ENCODE measurements at places on chromosomes 6 and 20. TPM values are rescaled to one million over a fixed set of nuclear protein-coding genes. Genes with fewer than 3 reads are reported as not detected.

- no peaks in the 10 kb centered on the region for H3K36me3 ChIP-seq
- no peak overlapping the region for H3K4me3 ChIP-seq
- no peaks in the 10 kb centered on the region for H3K4me1 ChIP-seq
Measured at GRCh38 chr20:2418388-2418787, 37.7 kb downstream of the TGM6 start.

GRCh38 chr6:166866839-166867637 is 89.3 kb downstream of the RNASET2 start:
- H3K4me1 ChIP-seq, result peaks cover 4% of the 10 kb centered on the region
- H3K4me3 ChIP-seq, result no peak overlapping the region
- H3K27me3 ChIP-seq, result peaks cover 26% of the 10 kb centered on the region
- H3K36me3 ChIP-seq, result no peaks in the 10 kb centered on the region
- no peak for DNase-seq

DNA sequence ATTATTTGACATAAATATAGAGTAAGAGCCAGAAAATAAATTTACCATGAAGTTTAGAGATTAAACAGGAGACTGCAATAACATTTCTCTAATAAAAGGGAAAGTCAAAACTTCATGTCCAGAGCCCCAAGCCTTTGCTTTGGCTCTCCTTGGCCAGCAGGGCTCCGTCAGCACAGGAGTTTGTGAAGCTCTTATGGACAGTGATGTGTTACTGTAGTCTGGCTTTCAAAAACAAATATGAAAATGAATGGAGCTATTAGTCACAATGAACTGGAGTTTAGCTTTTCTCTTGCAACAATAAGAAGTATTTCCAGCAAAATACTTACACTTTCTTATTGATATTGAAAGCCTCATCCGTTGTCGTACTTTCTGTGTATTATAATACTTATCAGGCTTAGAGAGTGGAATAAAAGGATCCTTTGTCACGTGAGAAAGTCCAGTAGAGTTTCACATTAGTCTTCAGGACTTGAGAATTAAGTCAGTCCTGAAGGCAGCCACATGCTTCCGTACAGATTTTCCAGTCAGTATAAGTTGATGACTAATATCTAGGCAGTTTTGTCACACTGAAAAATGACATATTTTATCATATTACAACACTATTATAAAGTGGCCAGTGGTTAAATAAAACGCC is 117.0 kb upstream of the PRL start:
- H3K36me3 ChIP-seq, result peaks cover 2% of the 10 kb centered on the region
- H3K4me1 ChIP-seq, result no peaks in the 10 kb centered on the region
- no peaks in the 10 kb centered on the region for H3K27me3 ChIP-seq

The TNFRSF21 gene
- total RNA-seq, result 96.7 TPM

DNA sequence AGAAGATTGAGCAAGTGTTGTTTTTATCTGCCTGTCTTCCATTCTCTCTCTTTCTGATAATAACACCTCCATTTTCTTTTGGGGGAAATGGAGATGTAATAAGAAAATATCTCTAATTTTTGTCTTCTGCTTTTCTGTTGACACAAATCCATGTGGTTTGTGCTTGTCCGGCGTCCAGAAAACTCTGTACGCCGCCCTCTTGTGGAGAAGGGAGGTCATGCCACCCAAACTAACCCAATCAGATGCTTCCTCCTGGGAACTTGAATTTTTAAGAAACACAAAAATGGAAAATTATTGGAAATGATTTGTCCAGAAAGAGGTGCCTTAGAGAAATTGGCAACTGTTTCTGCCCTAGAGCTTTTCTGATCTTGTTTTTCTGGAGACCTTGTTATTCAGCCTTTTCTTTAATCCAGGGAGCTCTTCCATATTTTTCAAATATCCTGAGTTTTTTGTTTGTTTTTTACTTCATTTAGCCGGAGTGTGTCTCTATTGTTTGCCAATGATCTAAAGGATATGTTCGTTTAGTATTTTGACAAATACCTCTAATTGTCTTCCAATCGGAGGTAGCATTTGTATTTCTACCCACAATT is 17.8 kb upstream of the FNDC1 start:
- no peaks in the 10 kb centered on the region for H3K36me3 ChIP-seq
- no peak for DNase-seq
- H3K4me1 ChIP-seq, result no peaks in the 10 kb centered on the region
- H3K27ac ChIP-seq, result no peak overlapping the region
- H3K27me3 ChIP-seq, result peaks cover 28% of the 10 kb centered on the region
- H3K4me3 ChIP-seq, result no peak overlapping the region

- H3K27ac ChIP-seq, result no peak overlapping the region
- H3K36me3 ChIP-seq, result no peaks in the 10 kb centered on the region
- DNase-seq, result no peak
- peaks cover 20% of the 10 kb centered on the region for H3K27me3 ChIP-seq
Measured at GRCh38 chr20:4763723-4764510, 42.2 kb downstream of the PRND start.

DNA sequence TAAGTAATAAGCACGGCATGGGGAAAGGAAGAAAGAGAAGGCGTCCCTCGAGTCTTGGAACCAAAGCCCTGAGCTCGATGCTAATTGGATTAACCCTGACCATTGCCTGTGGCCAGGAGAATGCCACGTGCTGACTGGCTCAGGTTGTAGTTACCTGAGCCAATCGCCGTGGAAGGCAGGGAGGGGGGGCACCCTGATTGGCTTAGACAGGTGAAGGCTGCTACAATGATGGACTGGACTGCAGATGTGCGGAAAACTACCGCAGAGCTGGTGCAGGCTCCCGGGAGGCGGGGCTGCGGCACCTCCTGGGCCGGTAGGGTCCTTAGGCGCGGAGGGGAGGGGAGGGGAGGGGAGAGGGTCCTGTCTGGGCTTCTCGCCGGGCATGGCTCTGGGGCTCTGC is 121.3 kb downstream of the TFAP2C start:
- peaks cover 11% of the 10 kb centered on the region for H3K27me3 ChIP-seq
- H3K27ac ChIP-seq, result peak overlapping the region; percentile 85
- no peaks in the 10 kb centered on the region for H3K36me3 ChIP-seq
- H3K4me3 ChIP-seq, result peak overlapping the region; percentile 44
- H3K4me1 ChIP-seq, result peaks cover 26% of the 10 kb centered on the region

DNA sequence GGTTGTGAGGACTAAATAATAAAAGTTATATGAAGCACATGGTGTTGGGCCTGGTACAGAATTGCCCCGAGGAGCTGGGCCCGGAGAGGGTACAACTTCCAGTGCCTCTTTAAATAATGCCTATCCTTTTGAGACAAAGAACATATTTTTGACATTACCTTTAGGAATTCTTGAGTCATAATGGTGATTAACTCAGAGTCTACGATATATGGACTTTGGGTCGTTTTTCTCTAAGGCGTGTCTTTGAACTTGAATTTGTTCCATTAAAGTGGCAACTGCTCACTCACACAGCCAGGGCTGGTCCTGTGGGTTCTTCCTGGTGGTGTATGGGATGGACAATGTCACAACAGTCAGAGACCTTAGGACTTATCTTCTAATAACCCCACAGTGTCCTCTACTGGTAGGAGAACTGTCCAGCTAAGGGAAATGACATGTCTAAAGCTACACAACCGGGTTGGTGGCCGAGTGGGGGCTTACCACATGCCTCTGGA is 106.5 kb downstream of the CDC5L start:
- DNase-seq, result no peak
- no peak overlapping the region for H3K4me3 ChIP-seq
- H3K27ac ChIP-seq, result no peak overlapping the region

GRCh38 chr20:4956200-4956810 is 45.0 kb downstream of the SLC23A2 start:
- H3K4me1 ChIP-seq, result peaks cover 14% of the 10 kb centered on the region
- H3K27ac ChIP-seq, result no peak overlapping the region
- no peak for DNase-seq
- H3K36me3 ChIP-seq, result peaks cover under 1% of the 10 kb centered on the region
- no peaks in the 10 kb centered on the region for H3K27me3 ChIP-seq

The TSBP1 gene
- not detected for total RNA-seq

- no peaks in the 10 kb centered on the region for H3K27me3 ChIP-seq
- peak overlapping the region; percentile 34 for H3K4me3 ChIP-seq
- peak overlapping the region; percentile 15 for H3K27ac ChIP-seq
- peaks cover 9% of the 10 kb centered on the region for H3K4me1 ChIP-seq
- H3K36me3 ChIP-seq, result no peaks in the 10 kb centered on the region
Measured at GRCh38 chr6:131029626-131030297, 33.3 kb downstream of the EPB41L2 start.

DNA sequence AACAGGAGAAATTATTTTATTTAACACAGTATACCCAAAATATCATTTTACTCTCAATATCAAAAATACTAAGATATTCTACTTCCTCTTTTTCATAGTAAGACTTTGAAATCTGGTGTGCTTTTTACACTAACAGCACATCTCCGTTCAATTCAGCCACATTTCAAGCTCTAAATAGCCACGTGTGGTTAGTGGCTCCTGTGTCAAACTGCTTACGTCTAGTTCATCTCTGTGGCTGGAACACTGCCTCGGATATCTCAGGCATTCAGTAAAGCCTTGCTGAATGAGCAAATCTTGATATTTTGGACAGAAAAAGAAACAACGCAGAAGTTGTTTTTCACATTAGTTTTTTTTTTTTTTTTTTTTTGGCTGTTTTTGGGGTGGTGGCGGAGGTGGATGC is 136.1 kb downstream of the EYA4 start:
- peaks cover 4% of the 10 kb centered on the region for H3K36me3 ChIP-seq
- H3K4me1 ChIP-seq, result peaks cover 12% of the 10 kb centered on the region
- no peaks in the 10 kb centered on the region for H3K27me3 ChIP-seq

- no peak for DNase-seq
- H3K27me3 ChIP-seq, result peaks cover 21% of the 10 kb centered on the region
- no peaks in the 10 kb centered on the region for H3K36me3 ChIP-seq
- peak overlapping the region; percentile 26 for H3K27ac ChIP-seq
- H3K4me3 ChIP-seq, result peak overlapping the region; percentile 51
Measured at GRCh38 chr6:1526398-1527072, 83.2 kb upstream of the FOXC1 start.

The OPRM1 gene
- not detected for total RNA-seq

The ENPP5 gene
- 4.2 TPM for total RNA-seq

- peaks cover 16% of the 10 kb centered on the region for H3K4me1 ChIP-seq
- H3K36me3 ChIP-seq, result no peaks in the 10 kb centered on the region
- H3K27me3 ChIP-seq, result peaks cover 87% of the 10 kb centered on the region
- H3K4me3 ChIP-seq, result peak overlapping the region; percentile 87
- H3K27ac ChIP-seq, result no peak overlapping the region
Measured at GRCh38 chr20:56925831-56926170, 296.7 kb downstream of the TFAP2C start.

The CNBD2 gene
- 7.4 TPM for total RNA-seq

GRCh38 chr6:40359808-40360207 is 227.4 kb downstream of the LRFN2 start:
- H3K27ac ChIP-seq, result no peak overlapping the region
- no peak overlapping the region for H3K4me3 ChIP-seq
- H3K36me3 ChIP-seq, result no peaks in the 10 kb centered on the region
- peaks cover 4% of the 10 kb centered on the region for H3K27me3 ChIP-seq
- no peaks in the 10 kb centered on the region for H3K4me1 ChIP-seq

GRCh38 chr6:96611342-96611991 is 48.5 kb downstream of the FHL5 start:
- no peak overlapping the region for H3K27ac ChIP-seq
- H3K27me3 ChIP-seq, result no peaks in the 10 kb centered on the region
- H3K4me3 ChIP-seq, result no peak overlapping the region

GRCh38 chr6:155377061-155377460 is 62.8 kb upstream of the TFB1M start:
- no peak overlapping the region for H3K27ac ChIP-seq
- no peak overlapping the region for H3K4me3 ChIP-seq
- H3K4me1 ChIP-seq, result peaks cover 5% of the 10 kb centered on the region
- peaks cover 5% of the 10 kb centered on the region for H3K27me3 ChIP-seq

DNA sequence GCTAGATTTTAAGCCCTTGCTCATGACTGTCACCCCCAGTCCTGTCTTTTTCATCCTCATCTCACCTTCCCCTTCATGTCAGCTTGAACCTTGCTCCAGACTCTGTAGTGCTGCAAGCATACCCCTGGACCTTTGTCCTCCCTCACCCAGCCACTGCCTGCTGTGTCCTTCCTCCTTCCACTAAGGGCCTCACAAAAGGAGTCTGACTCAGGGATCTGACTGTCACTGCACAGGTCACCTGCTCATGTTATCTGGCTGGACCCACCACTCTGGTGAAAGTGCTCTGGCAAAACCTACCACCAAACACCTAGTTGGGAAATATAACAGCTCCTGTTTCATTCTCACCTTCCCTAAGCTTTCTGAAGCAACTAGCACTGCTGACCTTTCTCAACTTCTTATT is 151.4 kb downstream of the INSM1 start:
- H3K27ac ChIP-seq, result no peak overlapping the region
- H3K36me3 ChIP-seq, result peaks cover 26% of the 10 kb centered on the region
- no peak for DNase-seq
- H3K4me3 ChIP-seq, result no peak overlapping the region

The TTI1 gene
- 25.1 TPM for total RNA-seq

GRCh38 chr20:19104186-19104585 is 108.3 kb upstream of the SLC24A3 start:
- H3K36me3 ChIP-seq, result no peaks in the 10 kb centered on the region
- no peaks in the 10 kb centered on the region for H3K4me1 ChIP-seq
- DNase-seq, result no peak
- peaks cover 14% of the 10 kb centered on the region for H3K27me3 ChIP-seq
- H3K27ac ChIP-seq, result no peak overlapping the region

DNA sequence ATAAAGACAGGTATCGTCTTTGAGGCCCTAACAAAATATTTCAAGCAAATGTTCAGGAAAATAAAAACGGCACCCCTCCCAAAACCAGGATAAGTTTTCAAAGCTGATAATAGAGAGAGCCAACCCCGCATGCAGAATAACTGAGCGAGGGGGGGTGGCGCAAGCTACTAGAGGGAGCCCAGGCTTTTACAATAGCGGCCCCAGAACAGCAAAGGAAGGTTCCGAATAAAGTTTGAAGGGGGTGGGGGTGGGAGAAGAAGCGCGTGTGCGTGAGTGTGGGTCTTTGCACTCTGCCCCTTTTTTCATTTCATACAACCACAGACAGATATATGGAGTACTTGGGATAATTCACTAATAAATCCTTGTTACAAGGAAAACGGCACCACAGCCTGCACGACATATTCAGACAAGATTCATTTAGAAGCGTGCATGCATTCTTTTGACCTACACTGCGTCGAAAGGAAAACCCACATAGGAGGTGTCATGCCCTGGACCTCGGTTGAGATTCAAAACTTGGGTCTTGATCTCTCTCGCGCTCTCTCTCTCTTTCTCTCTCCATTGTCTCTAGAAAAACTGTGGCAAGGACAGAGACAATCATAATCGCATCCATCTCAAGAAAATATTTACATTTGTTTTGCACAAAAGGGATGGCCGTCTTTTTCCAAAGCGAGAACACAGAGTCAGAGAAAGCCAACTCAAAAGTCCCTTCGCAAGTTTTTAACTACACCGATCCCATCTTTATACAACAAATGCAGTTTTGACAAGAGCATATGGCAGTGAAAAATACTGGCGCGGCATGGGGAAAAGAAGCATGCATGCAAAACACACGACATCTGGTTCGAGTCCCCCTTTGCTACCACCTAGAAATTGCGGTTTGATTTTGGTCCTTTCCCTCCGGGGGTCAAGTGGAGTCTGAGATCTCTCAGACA is 1.6 kb downstream of the OLIG3 start:
- no peak for DNase-seq
- H3K36me3 ChIP-seq, result peaks cover 3% of the 10 kb centered on the region
- peaks cover 10% of the 10 kb centered on the region for H3K4me1 ChIP-seq
- peaks cover 98% of the 10 kb centered on the region for H3K27me3 ChIP-seq
- H3K27ac ChIP-seq, result no peak overlapping the region

The EFCAB8 gene
- 0.07 TPM for total RNA-seq

The TRIM31 gene
- total RNA-seq, result 1.8 TPM

- H3K4me1 ChIP-seq, result peaks cover 5% of the 10 kb centered on the region
- no peaks in the 10 kb centered on the region for H3K27me3 ChIP-seq
- H3K4me3 ChIP-seq, result no peak overlapping the region
- H3K36me3 ChIP-seq, result no peaks in the 10 kb centered on the region
- DNase-seq, result no peak
Measured at GRCh38 chr6:162638931-162639574, 88.5 kb downstream of the PRKN start.

The LINC00237 gene
- not detected for total RNA-seq
